Activated T-helper 1 cell treated with anti-CD3 and anti-CD28 coated beads, Interleukin-12 subunit alpha, Interleukin-12 subunit beta, Interleukin-2, Interleukin-4 antibody, amounts not matched to agents 30 ng/mL and 10 ng/mL and 1 ng/mL, durations not matched to agents 14 hours and 24 hours and 36 hours (primary cell): ENCODE measurements at places on chromosomes 5 and 9. TPM values are rescaled to one million over a fixed set of nuclear protein-coding genes. Genes with fewer than 3 reads are reported as not detected.

NAIF1 gene
- total RNA-seq = 11.5 and 12.2 TPM in 2 replicates

DND1 gene
- total RNA-seq = 3.3 and 4.1 TPM in 2 replicates

PCA3 gene
- total RNA-seq = not detected in 2 replicates

FGFR4 gene
- total RNA-seq = 1.2 and 1.4 TPM in 2 replicates

- H3K4me3 ChIP-seq = no peak overlapping the region
- H3K27me3 ChIP-seq = no peaks in the 10 kb centered on the region
- no peak overlapping the region for H3K27ac ChIP-seq
- no peaks in the 10 kb centered on the region for H3K4me1 ChIP-seq
- H3K36me3 ChIP-seq = no peaks in the 10 kb centered on the region
Observed at GRCh38 chr5:166959766-166960165, 1331.7 kb upstream of the WWC1 start.

DNA sequence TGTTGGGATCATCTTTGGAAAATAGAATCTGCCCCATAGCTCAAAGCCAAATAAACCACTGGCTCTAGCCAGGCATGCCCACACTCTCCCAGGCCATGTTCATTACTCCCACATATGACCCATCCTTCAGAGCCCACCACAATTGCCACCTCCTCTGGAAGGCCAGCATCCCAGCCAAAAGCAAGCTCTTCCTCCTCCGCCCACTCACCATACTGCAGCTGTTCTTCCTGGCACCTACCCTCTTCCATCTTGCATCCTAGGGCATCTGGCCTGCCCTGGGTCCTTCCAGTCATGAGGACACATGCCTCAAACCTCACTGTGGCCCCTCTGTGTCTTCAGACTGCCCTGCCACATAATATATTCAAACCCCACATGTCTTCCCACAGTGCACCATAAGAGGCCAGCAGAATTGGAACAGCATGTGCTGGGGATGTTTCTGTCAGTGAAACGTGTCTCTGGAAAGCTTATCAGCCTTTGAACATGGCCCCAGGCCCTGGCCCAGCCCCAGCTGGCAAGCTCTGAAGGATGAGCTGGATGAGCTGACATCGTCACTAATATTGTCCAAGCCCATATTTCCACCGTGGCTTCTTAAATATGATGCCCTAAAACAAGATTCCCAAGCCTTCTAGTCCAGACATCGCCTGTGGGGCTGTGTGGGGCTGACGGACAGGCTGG is 230.8 kb downstream of the AGTPBP1 start:
- H3K36me3 ChIP-seq = no peaks in the 10 kb centered on the region
- H3K4me3 ChIP-seq = no peak overlapping the region
- H3K27ac ChIP-seq = no peak overlapping the region
- H3K27me3 ChIP-seq = peaks cover 5% of the 10 kb centered on the region
- DNase-seq = no peak

DNA sequence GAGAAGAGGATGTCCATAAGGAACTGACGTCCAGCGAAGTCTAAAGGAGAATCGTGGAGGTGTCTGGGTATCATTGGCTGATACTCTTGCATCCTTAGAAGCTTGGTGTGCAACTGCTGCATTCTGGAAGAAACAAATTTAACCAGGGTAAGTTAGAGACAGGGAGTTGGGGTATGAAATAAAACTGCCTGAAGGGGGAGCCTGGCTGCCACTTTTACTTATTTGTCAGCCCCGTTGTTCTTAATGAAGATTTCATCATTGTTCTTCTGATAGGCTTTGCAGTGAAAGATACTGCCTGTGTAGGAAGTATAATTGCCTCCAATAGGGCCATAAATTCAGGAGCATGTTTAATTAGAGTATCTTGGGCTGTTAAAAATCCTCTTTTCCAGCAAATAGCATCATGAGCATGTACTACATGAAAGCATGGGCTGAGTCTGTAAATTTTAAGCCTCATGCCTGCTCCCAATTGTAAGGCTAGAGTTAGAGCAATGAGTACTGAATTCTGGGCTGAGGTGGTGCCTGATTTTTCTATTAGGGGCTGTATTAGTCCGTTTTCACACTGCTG is 1264.5 kb upstream of the ACO1 start:
- H3K4me3 ChIP-seq = no peak overlapping the region
- no peak for DNase-seq
- H3K27me3 ChIP-seq = no peaks in the 10 kb centered on the region

GRCh38 chr5:27124590-27124989 is 86.2 kb upstream of the CDH9 start:
- no peak overlapping the region for H3K4me3 ChIP-seq
- no peak for DNase-seq
- no peaks in the 10 kb centered on the region for H3K27me3 ChIP-seq
- no peak overlapping the region for H3K27ac ChIP-seq
- H3K36me3 ChIP-seq = no peaks in the 10 kb centered on the region
- H3K4me1 ChIP-seq = no peaks in the 10 kb centered on the region

GRCh38 chr9:91771027-91771426 is 179.0 kb downstream of the ROR2 start:
- peaks cover 21% of the 10 kb centered on the region for H3K27me3 ChIP-seq
- no peak overlapping the region for H3K4me3 ChIP-seq
- H3K36me3 ChIP-seq = no peaks in the 10 kb centered on the region
- H3K27ac ChIP-seq = no peak overlapping the region
- H3K4me1 ChIP-seq = no peaks in the 10 kb centered on the region
- no peak for DNase-seq

DNA sequence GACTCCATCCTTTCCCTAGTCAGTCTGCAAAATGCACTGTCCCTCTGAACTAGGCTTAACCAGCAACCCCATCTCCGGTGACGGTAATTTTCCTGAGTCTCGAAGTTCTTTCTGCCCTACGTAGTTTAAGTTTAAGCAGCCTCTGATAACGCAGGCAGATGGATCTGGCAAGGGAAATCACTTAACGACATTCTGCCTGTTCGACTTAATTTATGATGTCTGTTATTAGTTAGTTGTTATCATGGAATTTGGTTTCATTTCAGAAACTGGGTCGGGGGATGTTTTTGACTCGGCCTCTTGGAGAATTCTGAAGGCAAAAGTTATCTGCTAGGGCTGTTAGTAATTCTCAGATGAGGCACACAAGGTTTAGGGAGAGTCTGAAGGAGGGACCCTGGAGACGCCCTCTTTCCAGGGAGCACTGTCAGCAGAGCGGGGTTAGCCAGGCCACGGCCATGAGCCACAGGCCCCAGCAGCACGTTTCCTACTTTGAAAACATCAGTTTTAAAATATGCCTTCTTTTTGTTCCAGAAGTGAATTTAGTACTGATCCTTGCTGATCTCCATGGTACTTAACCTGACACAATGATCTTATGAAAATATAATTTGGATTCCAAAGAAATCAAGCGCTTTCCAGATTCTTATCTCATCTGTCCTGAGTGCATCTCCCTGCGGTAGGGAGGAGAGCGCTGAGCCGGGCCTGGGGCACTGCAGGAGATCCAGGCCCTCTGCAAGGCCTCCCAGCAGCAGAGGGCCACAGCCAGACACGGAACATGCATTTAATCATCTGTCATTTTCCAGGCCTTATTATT is 171.0 kb upstream of the OTULINL start:
- no peak overlapping the region for H3K4me3 ChIP-seq
- no peak for DNase-seq
- H3K4me1 ChIP-seq = peaks cover 29% of the 10 kb centered on the region
- H3K36me3 ChIP-seq = peaks cover 3% of the 10 kb centered on the region
- H3K27ac ChIP-seq = no peak overlapping the region
- peaks cover 3% of the 10 kb centered on the region for H3K27me3 ChIP-seq

GRCh38 chr5:132220491-132220890 is 7.2 kb downstream of the P4HA2 start:
- H3K36me3 ChIP-seq = peaks cover 44% of the 10 kb centered on the region
- peaks cover 20% of the 10 kb centered on the region for H3K4me1 ChIP-seq
- no peak for DNase-seq

GRCh38 chr5:67378256-67378655 is 181.7 kb upstream of the CD180 start:
- H3K27me3 ChIP-seq = no peaks in the 10 kb centered on the region
- no peak for DNase-seq
- no peaks in the 10 kb centered on the region for H3K36me3 ChIP-seq
- no peak overlapping the region for H3K4me3 ChIP-seq
- no peaks in the 10 kb centered on the region for H3K4me1 ChIP-seq

DNA sequence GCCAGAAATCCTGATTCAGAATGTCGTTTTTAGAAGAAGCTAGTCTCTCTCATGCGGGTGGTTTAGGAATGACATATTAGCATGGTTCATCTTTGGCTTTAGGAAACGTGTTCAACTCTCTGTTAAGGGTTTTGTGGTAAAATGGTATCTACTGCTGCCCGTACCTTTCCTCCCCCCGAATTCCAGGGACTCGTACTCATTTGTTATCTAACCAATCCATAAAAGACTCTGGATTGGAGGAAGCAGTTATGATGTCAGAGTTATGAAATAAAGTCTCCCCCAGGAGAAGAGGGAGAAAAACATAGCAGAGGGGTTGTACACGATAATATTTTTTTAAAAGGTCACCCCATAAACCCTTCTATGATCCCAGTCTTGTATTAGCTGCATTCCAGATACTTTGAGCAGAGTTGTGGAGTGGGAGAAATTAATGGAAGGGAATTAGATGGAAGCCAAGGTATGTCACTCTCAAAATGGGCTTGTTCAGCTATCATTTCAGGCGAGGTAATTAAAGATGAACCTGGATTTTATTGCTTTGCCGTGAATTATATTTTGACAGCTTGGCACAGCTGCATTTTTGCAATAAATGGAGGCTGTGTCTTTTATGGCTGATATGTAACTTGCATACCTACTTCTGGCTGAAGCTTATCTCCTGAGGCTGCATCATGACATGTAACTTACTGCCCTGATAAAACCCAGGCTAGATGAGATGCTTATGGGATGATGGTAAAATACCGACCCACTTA is 31.3 kb downstream of the RAI14 start:
- H3K4me1 ChIP-seq = no peaks in the 10 kb centered on the region
- no peak overlapping the region for H3K4me3 ChIP-seq
- H3K27me3 ChIP-seq = no peaks in the 10 kb centered on the region
- H3K36me3 ChIP-seq = no peaks in the 10 kb centered on the region

- no peak for DNase-seq
- H3K4me1 ChIP-seq = peaks cover 5% of the 10 kb centered on the region
- H3K27ac ChIP-seq = no peak overlapping the region
- H3K4me3 ChIP-seq = no peak overlapping the region
- no peaks in the 10 kb centered on the region for H3K36me3 ChIP-seq
- no peaks in the 10 kb centered on the region for H3K27me3 ChIP-seq
Observed at GRCh38 chr9:128298535-128299482, 22.7 kb downstream of the SWI5 start.

GRCh38 chr5:18032744-18033143 is 398.5 kb downstream of the TAF11L14 start:
- H3K4me3 ChIP-seq = no peak overlapping the region
- H3K36me3 ChIP-seq = no peaks in the 10 kb centered on the region
- no peak for DNase-seq
- H3K4me1 ChIP-seq = no peaks in the 10 kb centered on the region
- no peaks in the 10 kb centered on the region for H3K27me3 ChIP-seq

DNA sequence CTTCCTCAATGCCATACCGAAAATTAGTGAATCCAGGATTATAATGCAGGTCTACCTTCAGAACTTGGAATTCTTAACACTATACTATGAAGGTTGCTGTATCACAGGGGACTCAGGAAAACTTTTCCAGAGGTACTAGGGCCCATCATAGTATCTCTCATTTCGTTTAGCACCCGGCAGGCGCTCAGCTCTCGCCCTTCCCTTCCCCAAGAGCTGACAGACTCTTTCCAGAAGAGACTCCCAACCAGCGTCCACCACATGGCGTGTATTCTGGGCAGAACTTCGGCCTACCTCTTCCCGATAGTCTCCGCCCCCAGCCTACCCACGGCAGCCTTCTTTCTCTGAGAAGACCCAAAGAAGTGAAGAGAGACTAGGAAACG is 271 bp downstream of the NOL8 start:
- H3K27ac ChIP-seq = peak overlapping the region; percentile 96
- no peak for DNase-seq
- H3K4me1 ChIP-seq = peaks cover 32% of the 10 kb centered on the region
- H3K27me3 ChIP-seq = no peaks in the 10 kb centered on the region

GRCh38 chr5:72692231-72692637 is 124.2 kb upstream of the TNPO1 start:
- peaks cover 7% of the 10 kb centered on the region for H3K27me3 ChIP-seq
- no peak overlapping the region for H3K27ac ChIP-seq
- no peak for DNase-seq
- no peaks in the 10 kb centered on the region for H3K36me3 ChIP-seq
- H3K4me3 ChIP-seq = no peak overlapping the region
- no peaks in the 10 kb centered on the region for H3K4me1 ChIP-seq
